ENCODE measurements at places on chromosomes 2 and 18.

- no peak for DNase-seq
Observed at GRCh38 chr2:80169811-80170594, 134.5 kb downstream of the LRRTM1 start.

- no peak for DNase-seq
Observed at GRCh38 chr2:42905341-42906110, 113.1 kb upstream of the HAAO start.

- no peak for DNase-seq
Observed at GRCh38 chr18:76432970-76433767, 61.9 kb downstream of the ZNF516 start.

DNA sequence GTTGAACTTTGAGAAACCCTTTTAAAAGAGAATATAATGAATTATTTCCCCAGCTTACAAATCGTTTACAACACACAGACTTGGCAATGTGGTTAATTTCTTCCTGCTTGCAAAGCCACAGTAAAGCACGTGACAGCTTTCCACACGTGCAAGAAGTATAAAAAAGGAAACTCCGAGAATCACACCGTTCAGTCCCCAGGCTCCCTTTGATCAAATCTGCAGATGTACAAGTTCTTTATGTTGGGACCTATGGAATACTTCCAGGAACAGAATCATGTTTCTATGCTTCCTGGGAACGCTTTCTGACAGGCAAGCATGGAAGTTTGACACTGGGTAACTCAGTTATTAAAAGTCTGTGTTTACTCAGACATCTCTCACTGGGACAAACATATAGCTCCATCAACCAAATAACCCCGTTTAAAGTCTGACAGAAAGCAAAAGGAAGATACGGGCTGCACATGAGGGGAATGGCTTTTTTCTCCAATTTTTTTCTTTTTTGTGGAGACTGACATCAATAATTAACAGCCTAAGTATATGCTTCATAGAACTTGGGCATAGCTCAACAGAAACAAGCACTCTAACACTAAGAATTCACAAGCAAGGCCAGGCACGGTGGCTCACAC lies 134.8 kb downstream of the EIPR1 start:
- DNase-seq: peak; percentile 64

DNA sequence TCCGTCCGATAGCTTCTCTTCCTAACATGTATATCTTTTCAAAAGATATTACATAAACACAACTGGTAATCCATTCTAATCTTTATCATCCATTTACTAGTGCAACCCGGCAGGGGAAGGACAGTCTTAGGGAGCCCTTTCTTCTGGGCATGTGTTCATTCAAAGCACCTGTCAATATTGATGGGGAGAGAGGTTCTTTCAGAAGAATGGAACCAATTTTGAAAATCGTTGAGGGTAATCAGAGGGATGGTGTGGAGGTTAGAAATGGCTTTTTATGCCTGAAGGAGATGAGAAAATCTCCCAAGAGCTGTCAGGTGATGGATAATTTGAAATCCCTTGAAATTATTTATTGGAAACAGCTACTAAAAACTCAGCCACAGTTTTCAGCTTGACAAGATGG lies 561.9 kb upstream of the DCC start:
- DNase-seq: no peak

DNA sequence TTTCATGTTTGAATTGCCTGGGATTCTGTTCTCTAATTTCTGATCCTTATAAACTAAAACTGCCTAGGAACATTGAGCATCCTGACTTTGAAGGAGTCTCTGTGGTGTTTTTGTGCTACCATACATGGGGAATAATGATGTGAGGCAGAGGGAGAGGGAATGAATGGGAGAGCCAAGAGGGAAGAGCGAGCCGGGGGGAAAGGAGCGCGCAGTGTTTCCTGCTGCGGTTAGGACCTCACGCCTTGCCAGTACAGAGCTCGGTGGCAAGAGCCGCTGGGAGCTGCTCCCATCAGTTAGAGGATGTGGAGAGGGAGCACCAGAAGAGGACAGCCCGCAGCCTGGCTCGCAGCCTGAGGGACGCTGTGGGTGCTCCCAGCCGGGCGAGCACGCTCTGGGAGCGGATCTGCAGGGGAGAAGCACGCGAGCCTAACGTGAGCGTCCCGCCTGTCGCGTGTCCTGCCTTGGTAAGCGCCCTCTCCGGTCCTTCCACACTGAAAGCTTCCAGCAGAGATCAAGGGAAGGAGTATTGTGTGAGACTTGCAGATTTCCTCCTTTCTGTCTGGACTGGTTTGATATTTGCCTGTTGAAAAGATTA lies 114.7 kb downstream of the FAM210A start:
- DNase-seq: no peak

- no peak for DNase-seq
Observed at GRCh38 chr2:119680457-119681202, 1.6 kb downstream of the TMEM177 start.
